ENCODE measurements at places on chromosomes 5 and 9.
A peak's percentile ranks its signal among the peaks of the same experiment; 100 is the strongest.

DNA sequence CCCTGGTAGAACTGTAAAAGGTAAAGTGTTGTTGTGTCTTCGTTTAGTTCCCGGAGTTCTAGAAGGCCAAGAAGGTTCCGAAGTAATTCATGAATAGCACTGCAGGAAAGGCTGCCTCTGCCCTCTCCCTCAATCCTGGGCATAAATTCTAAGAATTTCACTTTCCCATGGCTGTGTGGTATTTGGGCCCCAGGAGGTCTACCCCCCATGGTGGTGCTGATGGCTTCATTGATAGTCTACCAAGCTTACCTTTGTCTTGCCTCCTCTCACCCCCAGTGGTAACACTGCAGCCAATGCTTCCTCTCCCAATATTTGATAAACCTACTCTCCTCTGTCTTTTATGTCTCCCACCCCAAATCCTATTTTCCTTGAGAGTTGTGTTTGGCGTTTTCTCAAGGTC lies 39.5 kb downstream of the ADAMTS16 start:
- no peak for DNase-seq

GRCh38 chr9:15287309-15287708 lies 19.7 kb downstream of the TTC39B start:
- DNase-seq: no peak

- DNase-seq: peak; percentile 34
Measured at GRCh38 chr9:87383344-87384150, 114.1 kb upstream of the DAPK1 start.

DNA sequence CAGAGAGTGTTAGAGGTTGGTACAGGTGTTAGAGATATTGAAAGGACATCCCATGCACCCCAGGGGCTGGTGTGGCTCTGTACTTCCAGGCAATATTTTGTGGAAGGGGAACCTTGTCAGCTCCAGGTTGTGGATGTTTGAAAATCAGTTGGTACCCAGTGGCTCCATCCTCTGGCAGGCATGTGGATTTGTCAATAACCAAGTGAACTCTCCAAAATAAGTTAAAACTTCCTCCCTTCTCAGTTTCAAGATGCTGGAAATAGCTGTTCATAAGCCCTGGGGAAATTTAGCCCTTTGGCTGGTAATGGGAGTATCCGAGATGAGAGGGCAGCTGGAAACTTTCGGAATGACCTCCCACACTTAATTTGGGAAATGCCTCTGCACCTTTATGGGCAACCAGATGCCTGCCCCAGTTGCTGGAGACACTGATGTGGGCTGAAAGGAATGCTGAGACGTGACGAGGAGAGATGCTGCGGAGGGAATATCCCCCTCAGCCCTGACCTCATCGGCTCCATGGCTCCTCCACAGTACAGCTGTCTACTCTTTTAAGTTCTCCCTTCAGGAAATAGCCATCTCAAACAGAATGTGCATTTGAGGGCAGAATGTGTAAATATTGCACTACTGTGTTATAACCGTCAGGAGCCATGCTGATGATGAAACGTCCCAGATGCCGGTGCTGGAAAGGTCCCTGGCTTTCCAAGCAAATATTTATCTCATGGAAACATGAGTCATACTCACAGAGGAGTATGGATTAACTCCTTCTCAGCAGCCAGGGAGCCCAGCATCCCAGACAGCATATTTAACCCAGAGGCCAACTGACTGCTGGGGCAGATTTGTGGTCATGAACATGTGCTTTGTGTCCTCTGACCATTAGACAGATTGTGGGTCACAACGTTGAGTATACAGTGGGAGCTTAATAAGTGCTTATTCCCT lies 29.5 kb downstream of the TGFBI start:
- DNase-seq: peak; percentile 94

- no peak for DNase-seq
Measured at GRCh38 chr5:159393854-159394274, 63.6 kb upstream of the IL12B start.

DNA sequence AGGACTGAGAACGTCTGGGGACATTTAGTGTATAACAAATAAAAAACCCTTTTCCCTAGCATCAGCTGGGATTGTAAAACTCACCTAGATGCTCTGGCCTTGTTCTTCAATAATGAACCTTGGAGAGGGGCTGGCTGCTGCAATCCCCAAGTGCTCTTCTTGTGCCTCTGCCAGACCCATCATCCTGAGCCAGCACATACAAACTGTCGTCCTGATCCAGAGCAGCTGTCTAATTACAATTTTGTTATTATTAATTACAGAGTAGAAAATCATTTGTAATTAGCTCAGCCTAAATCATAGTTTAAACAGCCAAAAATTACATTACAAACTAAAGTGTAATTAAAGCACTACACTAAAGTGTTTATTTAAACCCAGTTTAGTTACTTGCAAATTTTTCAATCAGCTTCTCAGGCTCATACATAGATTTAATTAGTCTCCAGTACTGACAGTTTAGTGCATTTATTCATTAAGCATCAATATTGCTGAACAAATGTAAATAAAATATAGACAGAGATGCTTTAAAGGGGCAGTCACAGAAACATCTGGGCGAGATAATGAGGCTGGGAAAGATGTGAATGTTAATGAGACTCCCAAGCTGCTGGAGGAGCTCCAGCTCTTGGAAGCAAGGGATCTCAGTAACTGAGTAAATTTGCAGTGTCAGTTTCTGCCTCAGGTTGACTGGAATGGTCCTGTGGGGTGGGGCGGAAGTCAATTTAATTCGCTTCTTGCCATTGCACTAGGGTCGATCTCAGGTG lies 632.3 kb upstream of the TLE4 start:
- DNase-seq: no peak

DNA sequence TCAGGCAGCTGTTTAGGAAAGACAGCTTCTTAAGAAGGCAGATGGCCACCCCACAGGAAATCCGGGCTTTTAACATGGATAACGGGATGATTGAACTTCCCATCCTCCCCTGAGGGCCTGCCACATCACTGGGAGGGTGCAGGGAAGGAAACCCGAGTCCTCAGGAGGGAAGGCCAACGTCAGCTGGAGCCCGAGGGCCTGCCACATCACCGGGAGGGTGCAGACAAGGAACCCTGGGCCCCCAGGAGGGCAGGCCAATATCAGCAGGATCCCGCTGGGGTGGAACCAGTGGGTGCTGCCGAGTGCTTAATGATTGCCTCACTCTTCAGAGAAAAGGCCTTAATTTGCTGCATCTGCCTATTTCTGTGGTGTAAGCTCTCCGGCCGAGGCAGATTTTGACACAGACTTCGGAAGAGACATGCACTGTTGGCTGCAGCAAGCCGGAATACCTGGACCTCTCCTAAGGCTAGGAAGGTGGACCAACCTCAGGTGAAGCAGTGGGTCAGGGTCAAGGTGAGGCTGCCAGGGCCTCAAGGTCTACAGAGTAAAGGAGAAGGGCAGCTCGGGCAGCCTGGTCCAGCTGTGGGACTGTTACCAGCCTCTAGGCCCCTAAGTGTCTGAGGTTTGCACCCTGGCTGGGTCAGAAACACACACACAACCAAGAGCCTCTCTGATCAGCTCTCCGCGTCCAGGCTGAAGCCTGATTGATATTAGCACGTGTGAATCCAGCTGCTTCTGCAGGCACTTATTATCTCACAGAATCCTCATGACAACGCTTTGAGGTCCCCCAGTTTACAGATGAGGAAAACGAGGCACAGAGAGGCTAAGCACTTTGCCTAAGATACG lies 14.8 kb upstream of the COL5A1 start:
- DNase-seq: no peak

- no peak for DNase-seq
Measured at GRCh38 chr9:108666240-108666784, 189.5 kb downstream of the ACTL7B start.

GRCh38 chr9:79695531-79696175 lies 123.9 kb downstream of the TLE4 start:
- DNase-seq: no peak

- no peak for DNase-seq
Measured at GRCh38 chr9:98997604-98998003, 53.9 kb downstream of the COL15A1 start.

- DNase-seq: no peak
Measured at GRCh38 chr9:14389657-14390056, 75.7 kb upstream of the NFIB start.

DNA sequence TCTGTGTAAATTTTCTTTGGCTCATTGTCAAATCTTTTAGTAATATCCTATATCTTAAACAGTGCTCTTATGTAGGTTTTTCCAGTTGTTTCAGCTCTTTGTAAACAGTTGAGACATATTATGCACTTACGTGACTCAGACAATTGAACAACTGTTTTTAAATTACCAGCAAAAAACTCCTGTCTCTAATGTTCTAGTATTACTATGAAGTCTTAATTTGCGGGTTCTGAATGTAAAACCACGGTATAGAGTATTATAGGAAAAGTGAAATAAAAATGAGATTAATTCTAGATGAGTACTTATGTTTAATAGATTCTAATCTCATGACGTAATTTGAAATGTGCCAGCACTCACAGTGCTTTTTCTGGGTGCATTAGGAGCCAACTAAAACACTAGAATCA lies 136.0 kb downstream of the GDNF start:
- DNase-seq: no peak

DNA sequence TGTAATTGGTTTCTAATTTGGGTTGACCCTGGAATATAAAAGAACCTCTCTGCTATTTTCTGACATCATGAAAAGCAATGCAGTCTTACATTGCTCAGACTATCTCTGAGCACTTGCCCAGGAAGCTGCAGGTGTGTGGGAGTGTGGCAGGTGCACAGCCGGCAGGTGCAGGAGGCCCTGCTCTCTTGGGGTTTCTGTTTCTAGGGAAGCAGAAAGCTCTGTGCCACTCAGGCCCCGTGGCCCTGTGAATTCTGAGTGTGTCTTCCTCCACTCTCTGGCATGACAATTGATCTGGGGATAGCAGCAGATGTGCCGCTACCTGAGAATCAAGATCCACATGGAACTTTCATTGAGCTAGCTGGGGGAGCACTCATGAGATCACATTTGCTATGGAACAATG lies 45.7 kb upstream of the IRX2 start:
- DNase-seq: no peak

GRCh38 chr9:133752739-133753446 lies 14.7 kb upstream of the SARDH start:
- DNase-seq: no peak

GRCh38 chr5:139453683-139454567 lies 8.6 kb downstream of the ECSCR start:
- DNase-seq: no peak

- DNase-seq: peak; percentile 26
Measured at GRCh38 chr9:133709015-133709611, 29.0 kb downstream of the SARDH start.

- no peak for DNase-seq
Measured at GRCh38 chr9:88972401-88972800, 18.9 kb upstream of the S1PR3 start.

DNA sequence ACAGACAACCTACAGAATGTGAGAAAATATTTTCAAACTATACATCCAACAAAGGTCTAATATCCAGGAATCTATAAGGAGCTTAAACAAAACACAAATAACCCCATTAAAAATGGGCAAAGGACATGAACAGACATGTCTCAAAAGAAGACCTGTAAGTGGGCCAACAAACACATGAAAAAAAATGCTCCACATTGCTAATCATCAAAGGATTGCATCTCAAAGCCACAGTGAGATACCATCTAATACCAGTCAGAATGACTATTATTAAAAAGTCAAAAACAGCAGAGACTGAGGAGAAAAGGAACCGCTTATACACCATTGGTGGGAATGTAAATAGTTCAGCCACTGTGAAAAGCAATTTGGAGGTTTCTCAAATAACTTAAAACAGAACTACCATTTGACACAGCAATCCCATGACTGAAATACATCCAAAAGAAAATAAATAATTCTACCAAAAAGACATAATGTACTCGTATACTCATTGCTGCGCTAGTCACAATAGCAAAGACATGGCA lies 39.1 kb upstream of the C5orf63 start:
- no peak for DNase-seq

DNA sequence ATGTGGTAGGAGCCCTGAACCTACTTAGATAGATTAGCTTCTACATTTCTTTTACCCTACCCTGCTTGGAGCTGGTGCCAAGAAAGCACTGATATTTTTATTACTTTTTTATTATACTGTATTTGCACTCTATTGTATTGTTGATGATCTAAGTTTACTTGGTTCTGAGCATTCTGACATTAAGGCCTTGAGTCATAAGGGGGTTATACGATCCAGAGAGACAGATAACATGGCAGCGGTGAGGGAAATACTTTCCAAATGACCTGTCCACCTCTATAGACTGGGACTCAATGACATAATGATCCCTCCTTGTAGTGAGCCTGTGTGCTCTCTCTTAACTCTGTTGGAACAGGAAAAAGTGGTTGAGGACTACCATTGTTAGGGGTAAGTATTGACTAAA lies 176.3 kb downstream of the MAN2A1 start:
- peak; percentile 62 for DNase-seq

GRCh38 chr5:108529381-108529780 lies 147.5 kb upstream of the FBXL17 start:
- DNase-seq: no peak

DNA sequence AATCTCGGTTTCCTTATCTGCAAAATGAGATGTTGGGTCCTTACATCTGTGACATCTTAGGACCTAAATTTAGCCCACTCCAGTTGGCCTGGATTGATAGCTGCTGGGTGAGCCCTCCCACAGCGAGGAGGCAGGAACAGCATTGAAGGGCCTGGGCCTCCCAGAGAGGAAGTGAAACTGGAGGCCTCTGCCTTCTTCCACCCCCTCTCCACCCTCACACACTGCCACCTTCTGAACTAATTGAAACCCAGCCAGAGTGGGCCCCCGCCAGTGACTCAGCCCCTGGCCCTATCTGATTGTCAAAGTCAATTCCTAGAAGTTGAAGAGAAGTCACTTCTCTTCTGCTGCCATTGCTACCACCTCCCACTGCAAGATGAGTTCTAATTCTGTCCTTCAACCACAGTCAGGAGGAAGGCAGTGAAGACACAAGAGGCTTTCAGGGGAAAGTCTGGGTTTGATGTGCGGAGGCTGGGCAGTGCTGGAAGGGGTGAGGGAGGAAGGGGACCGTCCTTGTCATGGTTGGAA lies 55.2 kb upstream of the NEK6 start:
- no peak for DNase-seq

DNA sequence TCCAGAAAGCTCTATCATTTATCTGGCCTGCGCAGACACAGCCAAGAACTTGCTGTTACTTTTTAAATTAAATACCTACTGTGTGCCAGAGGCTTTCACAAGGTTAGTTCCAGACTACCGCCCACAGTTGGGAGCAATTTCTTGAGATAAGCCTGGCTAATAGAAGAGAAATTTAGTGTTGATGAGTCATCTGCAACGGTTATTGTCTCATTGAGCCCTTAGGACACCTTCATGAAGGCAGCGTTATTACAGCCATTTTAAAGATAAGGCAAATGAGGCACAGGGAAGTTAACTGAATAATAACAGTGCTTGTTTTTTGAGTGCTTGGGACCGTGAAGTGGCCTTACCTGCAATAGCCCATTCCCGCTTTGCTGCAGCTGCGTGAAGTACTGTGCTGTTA lies 292.9 kb upstream of the MSX2 start:
- DNase-seq: no peak

DNA sequence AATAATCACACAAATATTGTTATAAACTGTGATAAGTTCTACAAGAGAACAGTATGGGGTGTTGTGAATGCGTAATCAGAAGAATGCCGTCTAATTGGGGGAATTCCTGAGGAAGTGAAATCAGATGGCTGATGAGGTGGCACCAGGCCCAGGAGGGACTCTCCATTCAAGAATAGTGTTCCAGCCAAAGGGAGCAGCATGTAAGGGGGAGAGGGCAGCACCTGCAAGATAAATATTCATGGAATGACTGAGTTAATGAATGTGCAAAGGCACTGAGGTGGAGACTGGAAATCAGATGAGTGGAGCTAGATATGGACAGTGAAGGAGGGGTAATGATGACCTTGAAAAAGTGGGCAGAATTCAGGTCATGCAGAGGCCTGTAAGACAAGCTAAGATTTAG lies 250.6 kb downstream of the ARRDC3 start:
- DNase-seq: no peak

Measured in kidney glomerular epithelial cell (primary cell).